ENCODE measurements at places on chromosomes 2 and 18.

GRCh38 chr2:236161531-236161930 lies 6.7 kb downstream of the GBX2 start:
- no peak for DNase-seq

GRCh38 chr2:158464426-158465281 lies 7.9 kb downstream of the PKP4 start:
- peak; percentile 18 for DNase-seq

GRCh38 chr18:46623541-46623940 lies 33.5 kb downstream of the LOXHD1 start:
- DNase-seq: no peak

- DNase-seq: no peak
These were observed 705.6 kb upstream of the ID2 start for GRCh38 chr2:7976206-7976605.
